ENCODE measurements at places on chromosomes 12 and 14. TPM values are rescaled to one million over a fixed set of nuclear protein-coding genes. Genes with fewer than 3 reads are reported as not detected.

Gene TBX3
- total RNA-seq, result 2.4 TPM

Gene NAA25
- 19.2 TPM for total RNA-seq

Gene ACAD10
- total RNA-seq, result 8.0 TPM

Gene RND1
- total RNA-seq, result 3.4 TPM

Gene CCDC197
- total RNA-seq, result not detected

Gene MYO1H
- total RNA-seq, result not detected

Gene CSRP2
- total RNA-seq, result 21.0 TPM

Gene KRT73
- not detected for total RNA-seq

Gene TPPP2
- not detected for total RNA-seq

Gene CCDC175
- total RNA-seq, result not detected

Gene POTEG
- total RNA-seq, result not detected

Gene CLBA1
- total RNA-seq, result 4.6 TPM

Gene HHIPL1
- total RNA-seq, result 1.7 TPM

All from dermis blood vessel endothelial cell (primary cell).